ENCODE measurements at places on chromosomes 11 and 22. TPM values are rescaled to one million over a fixed set of nuclear protein-coding genes. Genes with fewer than 3 reads are reported as not detected.

- DNase-seq, result no peak
Measured at GRCh38 chr11:113952070-113952469, 22.8 kb upstream of the HTR3A start.

- no peak for DNase-seq
Measured at GRCh38 chr11:46597155-46597554, 3.3 kb upstream of the AMBRA1 start.

Gene SLC22A12
- not detected for total RNA-seq

DNA sequence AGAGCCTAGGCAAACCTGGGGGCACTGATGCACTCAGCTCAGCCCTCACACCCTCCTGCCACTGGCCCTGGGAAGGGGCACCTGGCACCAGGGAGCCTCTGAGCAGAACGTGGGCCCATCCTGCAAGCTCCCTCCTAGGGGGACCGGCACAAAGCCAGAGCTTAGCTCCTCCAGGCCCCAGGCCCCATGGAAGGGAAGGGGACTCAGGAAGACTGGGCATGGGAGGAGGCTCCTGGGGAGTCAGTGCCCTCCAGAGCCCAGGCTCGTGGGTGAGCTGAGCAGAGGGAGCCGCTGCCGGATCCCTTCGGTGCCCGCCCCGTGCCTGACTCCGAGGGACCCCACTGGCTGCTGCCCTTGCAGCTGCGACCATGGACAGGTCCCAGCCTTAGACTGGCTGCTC lies 28.5 kb downstream of the ADA2 start:
- DNase-seq, result no peak

Gene DKK3
- total RNA-seq, result 19.5 TPM

Gene F2
- not detected for total RNA-seq

Gene P2RX6
- total RNA-seq, result 1.5 TPM

Gene SEPTIN3
- 0.43 TPM for total RNA-seq

Gene TYR
- not detected for total RNA-seq

DNA sequence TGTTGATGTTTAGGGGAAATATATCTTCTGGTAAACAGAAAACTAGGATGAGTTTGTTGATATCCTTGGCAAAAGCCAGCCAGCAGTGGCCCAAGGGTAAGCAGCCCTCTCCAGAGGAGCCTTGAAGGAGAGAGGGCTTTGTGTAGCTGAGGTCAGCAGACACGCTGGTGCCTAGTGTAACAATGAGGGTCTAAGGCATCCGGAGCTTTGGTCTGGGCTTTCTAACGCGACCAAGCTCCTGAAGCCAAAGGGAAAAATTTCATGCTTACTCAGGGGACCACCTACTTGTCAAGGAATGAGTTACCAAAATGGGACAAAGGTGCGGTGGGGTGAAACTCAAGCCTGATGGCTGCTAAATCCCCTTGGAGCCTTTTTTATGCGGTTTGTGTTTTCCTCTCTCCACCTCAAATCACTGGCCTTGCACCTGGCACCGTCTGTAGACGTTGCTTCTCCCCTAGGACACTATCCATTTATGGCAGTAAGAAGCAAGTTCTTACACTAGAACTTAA lies 134.9 kb downstream of the DBX1 start:
- DNase-seq, result no peak

DNA sequence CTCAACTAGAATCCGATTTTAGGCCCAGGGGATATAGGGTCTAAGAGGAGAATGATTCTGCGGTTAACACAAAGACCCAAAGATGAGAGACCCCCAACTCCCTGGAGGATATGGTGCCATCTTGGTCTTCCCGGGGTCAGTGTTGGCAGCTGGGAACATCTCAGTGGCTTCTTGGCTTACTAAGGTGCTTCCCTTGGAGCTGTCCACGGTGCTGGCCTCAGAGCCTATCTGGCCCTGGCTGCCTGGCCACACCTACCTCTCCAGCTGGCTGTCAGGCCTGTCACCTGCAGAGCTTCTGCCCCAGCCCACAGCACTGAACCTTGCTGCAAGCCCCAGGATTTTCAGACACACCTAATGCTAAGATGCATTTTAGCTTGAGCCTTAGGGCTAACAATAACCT lies 70.7 kb upstream of the THY1 start:
- DNase-seq, result peak; percentile 57

DNA sequence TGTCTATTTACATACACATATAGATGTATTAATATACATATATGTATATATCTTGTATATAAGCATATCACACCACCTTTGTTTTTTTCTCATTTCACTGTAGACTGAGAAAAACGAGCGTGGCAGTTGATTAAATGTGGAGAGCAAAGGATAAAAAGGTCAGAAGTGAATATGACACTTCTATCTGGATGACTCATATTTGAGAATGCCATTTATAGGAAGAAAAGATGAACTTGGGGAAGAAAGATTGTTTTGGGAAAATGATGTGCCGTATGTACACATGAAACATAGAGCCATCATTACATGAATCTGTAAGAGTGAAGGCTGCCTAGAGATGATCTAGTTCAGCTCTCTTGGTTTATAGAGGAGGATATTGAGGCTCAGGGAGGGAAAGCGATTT lies 28.7 kb downstream of the AMOTL1 start:
- no peak for DNase-seq

GRCh38 chr11:61602775-61603569 lies 22.1 kb upstream of the SYT7 start:
- peak; percentile 64 for DNase-seq

Gene SLC25A17
- 14.2 TPM for total RNA-seq

DNA sequence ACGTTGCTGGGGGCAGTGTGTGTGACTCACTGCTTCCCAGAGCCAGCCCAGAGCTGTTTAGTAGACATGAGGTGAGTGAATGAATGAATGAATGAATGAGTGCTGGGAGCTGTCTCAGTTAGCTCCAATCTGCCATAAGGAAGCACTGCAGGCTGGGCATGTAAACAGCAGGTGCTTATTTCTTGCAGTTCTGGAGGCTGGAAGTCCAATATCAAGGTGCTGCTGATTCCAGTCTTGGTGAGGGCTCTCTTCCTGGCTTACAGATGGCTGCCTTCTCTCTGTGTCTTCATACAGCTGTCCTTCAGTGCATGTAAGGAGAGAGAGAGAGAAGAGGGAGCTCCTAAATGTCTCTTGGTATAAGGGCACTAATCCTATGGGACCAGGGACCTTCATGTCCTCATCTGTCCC lies 4.1 kb downstream of the C11orf21 start:
- no peak for DNase-seq

Gene LINC01488
- total RNA-seq, result not detected

DNA sequence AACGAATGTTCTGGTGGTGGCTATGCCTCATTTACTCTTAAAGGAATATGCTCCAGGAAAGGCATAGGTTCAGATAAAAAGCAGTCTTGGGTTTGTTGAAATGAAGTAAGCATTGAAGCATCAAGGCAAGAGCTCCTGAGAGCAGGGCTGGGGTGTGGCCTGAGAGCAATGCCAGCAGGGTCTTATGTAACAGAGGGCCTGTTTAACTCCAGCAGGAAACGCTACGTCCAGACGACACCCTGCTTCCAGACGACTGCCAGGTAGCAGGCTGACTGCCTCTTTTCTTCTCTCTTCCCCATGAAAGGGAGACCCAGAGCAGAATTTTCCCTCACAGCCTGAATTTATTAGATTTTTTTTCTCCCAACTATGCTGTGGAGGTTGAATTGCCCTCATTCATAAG lies 127.2 kb upstream of the SLC5A12 start:
- DNase-seq, result no peak

Gene APLNR
- total RNA-seq, result 3.5 TPM

Gene BIRC3
- total RNA-seq, result 53.6 TPM

Gene C11orf87
- total RNA-seq, result not detected

- DNase-seq, result no peak
Measured at GRCh38 chr22:38861927-38862326, 10.1 kb downstream of the CBX6 start.

DNA sequence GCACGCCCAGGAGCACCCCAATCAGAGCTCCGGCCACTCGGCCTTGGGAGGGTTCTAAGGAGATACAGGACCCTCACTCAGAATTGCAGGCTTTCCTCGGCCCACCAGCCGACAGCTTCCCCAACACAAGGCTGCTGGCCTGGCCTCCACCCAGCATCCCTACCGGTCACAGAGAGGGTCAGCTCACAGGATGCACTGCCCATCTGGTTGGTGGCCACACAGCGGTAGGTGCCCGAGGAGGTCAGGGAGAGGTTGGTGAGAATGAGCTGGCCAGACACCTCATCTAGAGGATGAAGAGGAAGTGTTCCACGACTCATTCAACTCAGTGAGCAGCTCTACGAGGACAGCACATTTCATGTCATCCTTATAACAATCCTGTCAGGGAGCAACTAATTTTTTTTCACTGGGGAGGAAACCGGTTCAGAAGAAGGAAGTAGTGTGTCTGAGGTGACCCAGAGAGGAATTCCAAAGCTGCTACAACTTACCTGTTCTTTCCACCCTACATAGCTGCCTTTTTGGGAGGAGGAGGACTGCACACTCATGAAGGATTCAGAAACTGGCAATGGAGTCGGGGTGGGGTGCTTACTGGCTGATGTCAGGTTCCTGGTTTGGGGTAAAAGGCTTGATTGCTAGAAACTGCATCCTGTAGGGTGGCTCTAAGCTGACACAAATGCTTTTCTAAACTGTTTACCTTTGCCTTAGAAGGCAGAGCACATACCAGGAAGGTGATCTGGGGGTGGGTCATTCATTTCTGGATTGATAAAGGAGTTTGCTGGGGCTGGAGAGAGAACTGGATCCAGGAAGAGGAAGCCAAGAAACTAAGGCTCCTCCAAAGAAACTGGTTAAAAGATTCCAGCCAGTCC lies 3.3 kb downstream of the VSIG2 start:
- DNase-seq, result no peak

DNA sequence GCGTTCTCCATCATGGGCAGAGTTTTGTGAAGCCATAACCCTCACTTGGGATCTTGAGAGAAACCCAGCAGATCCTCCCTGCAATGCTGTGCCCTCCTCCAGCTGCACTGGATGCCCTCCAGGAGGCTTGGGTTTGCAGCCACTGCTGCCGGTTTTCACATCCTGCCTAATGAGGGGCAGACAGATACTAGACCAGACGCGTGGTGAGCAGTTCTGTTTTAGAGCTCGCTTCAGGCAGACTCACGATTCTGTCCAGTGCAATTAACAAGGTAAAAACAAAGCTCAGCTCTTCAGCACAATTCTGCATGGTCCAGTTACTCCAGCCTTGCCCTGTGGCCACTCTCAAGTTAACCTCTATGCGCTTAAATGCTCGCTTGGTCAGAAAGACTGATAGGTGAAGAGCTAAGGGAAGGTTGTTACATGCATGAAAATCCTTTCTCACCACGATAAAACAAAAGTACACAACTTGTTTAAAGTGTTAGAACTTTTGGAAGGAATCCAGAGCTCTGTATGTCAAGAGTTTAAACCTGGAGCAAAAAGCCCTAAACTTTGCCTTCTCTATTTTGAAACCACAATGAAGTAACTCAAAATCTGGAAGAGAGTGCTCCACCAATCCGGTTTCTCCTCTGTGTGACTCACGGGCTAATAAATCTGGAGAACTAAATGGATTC lies 292.3 kb upstream of the FAT3 start:
- no peak for DNase-seq

GRCh38 chr11:76600124-76600655 lies 70.4 kb downstream of the LRRC32 start:
- DNase-seq, result no peak

DNA sequence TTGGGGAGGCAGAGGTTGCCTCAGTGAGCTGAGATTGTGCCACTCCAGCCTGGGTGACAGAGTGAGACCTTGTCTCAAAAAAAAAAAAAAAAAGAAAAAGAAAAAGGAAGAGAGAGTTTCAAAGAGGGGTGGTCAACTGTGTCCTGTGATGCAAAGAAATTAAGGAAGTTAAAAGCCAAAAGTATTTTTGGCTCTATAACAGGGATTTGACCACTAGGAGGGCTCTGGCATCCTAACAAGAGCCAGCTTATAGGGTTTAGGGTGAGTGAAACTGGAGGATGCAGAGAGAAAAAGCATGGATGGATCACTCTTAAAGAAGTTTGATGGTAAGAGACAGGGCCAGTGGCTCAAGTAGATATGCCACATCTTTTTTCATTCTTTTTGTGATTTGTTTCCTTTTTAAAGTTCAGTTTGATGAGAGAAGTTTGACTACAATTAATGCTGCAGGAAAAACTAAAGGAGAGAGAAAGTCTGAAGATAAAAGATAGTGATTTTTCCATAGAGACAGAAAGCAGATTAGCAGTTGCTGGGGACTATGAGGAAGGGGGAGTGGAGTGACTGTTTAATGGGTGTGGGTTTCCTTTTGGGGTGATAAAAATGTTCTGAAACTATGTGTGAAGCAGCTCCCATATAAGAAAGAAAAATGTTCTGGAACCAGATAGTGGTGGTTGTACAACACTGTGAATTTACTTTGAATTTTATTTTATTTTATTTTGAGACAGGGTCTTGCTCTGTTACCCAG lies 11.1 kb upstream of the MICAL2 start:
- no peak for DNase-seq

- no peak for DNase-seq
Measured at GRCh38 chr11:132520199-132520598, 1012.1 kb downstream of the OPCML start.

DNA sequence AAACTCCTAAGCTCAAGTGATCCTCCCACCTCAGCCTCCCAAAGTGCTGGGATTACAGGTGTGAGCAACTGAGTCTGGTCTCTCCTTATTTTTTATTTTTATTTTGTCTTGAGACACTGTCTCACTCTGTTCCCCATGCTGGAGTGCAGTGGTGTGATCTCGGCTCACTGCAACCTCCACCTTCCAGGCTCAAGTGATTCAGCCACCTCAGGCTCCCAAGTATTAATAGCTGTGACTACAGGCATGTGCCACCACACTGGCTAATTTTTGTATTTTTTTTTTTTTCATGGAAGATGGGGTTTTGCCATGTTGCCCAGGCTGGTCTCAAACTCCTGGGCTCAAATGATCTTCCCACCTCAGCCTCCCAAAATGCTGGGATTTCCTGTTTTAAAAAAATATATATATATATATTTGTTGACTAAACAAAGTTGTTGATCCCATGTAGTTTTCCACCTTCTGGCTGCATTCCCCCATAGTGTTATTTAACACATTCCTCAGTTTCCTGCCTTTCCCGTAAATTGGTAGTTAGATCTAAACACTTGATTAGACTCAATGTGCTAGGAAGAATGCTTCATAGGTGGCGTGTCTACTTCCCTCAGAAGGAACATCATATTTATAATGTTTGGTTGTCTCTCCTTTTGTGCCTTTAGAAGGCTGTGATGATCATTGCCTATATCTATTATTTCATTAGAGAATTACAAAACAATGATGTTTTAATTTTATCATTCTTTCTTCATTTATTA lies 38.8 kb downstream of the LRRC32 start:
- DNase-seq, result no peak

DNA sequence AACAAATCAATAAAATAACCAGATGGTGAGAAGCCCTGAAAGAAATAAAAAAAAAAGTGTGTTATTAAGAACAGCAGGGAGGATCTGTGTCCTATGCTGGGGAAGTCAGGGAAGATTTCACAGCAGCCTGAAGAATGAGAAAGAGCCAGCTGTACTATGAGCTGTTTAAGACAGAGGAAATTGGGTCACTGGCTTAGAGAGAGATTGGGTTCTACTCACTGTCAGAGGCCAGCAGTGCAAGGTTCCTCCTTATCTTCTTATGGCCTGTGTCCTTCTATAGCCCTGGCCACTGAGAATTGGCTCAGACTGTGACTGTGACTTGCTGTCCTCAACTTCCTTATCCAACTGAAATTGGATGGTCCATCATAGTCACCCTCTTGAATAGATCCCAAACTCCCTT lies 54.8 kb upstream of the FDX1 start:
- DNase-seq, result no peak

- DNase-seq, result no peak
Measured at GRCh38 chr22:45594123-45594941, 77.3 kb upstream of the ATXN10 start.
